ENCODE measurements at places on chromosomes 7 and 10.

DNA sequence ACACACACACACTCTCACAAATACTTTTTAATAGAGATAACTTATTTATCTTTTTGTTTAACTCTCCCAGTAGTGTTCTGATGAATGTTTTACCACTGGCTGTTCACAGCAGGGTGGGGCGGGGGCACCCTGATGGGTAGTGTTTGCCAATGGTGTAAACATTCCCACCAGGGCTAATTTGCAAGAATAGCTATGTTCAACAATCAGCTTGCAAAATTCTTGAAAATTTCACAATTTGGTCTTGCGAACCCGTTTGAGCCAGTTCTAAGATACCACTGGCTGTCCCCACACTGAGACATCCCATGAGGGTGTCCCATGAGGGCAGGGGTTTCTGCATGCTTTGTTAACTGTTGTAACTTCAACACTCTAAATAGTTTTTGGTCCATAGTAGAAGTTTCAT is 348.5 kb downstream of the CXCL12 start:
- no peak for DNase-seq

- peak; percentile 74 for DNase-seq
These were observed 21.2 kb downstream of the ITGB8 start for GRCh38 chr7:20351901-20352300.

DNA sequence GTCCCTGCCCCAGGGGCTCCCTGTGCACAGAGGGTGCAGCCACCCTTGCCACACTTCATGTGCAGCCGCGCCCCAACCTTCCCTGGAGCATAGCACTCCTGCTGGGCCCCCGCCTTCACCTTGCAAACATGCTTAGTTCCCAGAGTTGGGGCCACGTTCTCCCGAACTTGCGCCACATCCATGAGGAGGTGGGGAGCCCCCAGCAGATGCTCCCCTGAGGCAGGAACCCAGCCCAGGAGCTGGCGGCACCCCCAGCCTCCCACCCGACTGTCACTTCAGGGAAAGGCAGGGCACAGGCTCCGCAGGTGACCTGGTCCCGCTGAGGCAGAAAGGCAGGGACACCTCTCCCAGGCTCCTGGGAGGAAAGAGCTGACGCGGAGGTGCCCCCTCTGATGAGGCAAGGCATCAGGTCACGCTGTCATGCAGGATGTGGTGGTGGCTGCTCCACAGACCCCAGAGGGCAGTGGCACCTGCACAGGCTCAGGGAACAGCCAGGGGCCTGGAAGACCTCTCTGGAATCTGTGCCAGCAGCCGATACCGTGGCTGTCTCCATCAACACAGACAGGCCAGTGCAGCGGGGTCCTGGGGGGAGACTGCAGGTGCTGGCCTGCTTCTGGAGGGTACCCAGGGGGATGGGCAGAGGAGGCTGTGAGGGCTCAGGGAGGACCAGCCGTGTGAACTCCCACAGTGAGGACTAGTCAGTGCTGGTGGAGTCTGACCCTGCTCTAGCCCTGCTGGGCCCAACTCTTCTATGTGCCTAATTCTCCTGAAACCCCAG is 221.3 kb downstream of the MAD1L1 start:
- no peak for DNase-seq

DNA sequence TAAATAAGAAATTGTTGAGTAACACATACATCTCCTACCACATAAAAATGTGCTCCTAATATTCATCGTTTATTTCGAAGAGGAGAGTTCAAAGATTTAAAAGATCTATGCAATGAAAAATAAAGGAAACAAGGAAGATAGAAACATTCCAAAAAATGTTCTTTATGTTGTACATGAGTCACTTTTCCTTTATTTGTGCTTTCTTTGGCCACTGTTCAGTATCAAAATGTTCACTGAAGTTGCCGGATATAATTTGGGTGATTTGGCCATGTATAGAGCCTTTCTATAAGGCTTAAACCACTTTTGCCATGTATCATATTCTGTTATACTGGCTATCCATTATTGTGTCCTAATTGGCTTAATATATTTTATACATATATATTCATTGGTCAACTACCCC is 62.9 kb upstream of the PRR15 start:
- DNase-seq = no peak

DNA sequence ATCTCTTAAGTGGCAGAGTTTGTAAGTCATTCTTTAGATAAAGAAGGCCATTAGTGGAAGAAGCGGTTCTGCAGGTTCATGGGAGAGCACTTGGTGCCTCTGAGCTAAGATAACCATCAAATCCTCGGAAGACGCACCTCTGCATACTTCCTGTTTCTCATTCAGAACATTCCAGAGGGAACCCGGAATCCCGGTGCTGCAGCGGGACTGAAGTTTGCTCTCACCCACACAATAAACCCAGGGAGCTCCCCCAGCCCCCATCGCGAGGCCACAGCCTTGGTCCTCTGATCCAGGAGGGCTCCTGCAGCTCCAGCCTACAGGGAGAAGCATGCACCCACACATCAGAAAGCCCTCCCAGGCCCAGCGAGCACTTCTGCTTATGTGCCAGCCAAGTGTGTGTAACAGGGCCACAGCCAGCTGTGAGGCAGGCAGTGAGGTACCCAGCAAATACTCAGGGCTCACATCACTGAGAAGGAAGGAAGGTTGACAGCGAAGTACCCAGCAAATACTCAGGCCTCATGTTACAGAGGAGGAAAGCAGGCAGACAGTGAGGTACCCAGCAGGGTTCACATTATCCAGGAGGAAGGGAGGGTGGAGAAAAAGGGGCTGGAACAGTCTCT is 142.4 kb downstream of the DIP2C start:
- DNase-seq = peak; percentile 36

All from renal cortical epithelial cell (primary cell).